ENCODE measurements at places on chromosomes 6 and 20. TPM values are rescaled to one million over a fixed set of nuclear protein-coding genes. Genes with fewer than 3 reads are reported as not detected.

The CDK5RAP1 gene
- 34.6 TPM for total RNA-seq

- peak overlapping the region; percentile 82 for H3K27ac ChIP-seq
- H3K4me1 ChIP-seq = peaks cover 7% of the 10 kb centered on the region
- H3K36me3 ChIP-seq = no peaks in the 10 kb centered on the region
Observed at GRCh38 chr6:127464881-127465459, 5.8 kb upstream of the KIAA0408 start.

DNA sequence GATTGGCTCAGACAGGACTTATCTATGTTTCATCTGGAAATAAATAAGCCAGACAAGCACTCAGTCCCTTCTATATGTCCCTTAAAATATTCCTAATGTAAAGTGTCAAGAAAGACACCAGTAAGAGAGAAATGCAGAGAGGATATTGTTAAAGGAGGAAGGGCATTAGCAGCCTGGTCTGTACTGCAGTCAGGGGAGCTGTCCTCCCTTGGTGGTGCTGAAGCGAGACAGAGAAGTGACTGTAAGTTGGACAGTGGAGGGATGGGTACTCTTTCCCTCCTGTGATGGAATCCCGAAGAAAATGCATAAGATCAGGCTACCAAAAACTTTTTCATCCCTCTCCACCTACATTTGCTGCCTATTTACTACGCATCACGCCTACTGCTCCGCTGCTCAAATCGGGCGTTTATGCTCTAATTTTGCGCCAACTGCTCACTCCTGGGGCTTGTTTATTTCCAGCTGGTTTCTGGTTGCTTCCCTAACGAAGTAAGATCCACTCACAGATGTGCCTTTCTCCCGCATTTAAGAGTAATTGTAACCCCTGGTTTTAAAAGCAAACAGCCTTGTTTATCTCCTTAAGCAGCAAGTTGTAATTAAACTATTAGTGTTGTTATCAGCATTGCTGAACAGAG lies 35.2 kb downstream of the PHACTR1 start:
- no peak overlapping the region for H3K27ac ChIP-seq
- H3K36me3 ChIP-seq = no peaks in the 10 kb centered on the region
- DNase-seq = no peak
- no peak overlapping the region for H3K4me3 ChIP-seq
- no peaks in the 10 kb centered on the region for H3K4me1 ChIP-seq
- H3K27me3 ChIP-seq = no peaks in the 10 kb centered on the region

GRCh38 chr6:131015630-131016263 lies 47.3 kb downstream of the EPB41L2 start:
- peak overlapping the region; percentile 55 for H3K27ac ChIP-seq
- peaks cover 9% of the 10 kb centered on the region for H3K4me1 ChIP-seq
- H3K27me3 ChIP-seq = no peaks in the 10 kb centered on the region
- DNase-seq = peak; percentile 31
- no peak overlapping the region for H3K4me3 ChIP-seq

- H3K4me1 ChIP-seq = peaks cover 17% of the 10 kb centered on the region
- H3K27ac ChIP-seq = peak overlapping the region; percentile 0
Observed at GRCh38 chr20:32466739-32467505, 108.8 kb downstream of the ASXL1 start.

The SNRPB gene
- 108 TPM for total RNA-seq

The ENPP5 gene
- not detected for total RNA-seq

GRCh38 chr6:141808662-141809061 lies 324.1 kb upstream of the GJE1 start:
- DNase-seq = no peak
- H3K27ac ChIP-seq = no peak overlapping the region
- H3K27me3 ChIP-seq = no peaks in the 10 kb centered on the region
- H3K36me3 ChIP-seq = no peaks in the 10 kb centered on the region
- no peak overlapping the region for H3K4me3 ChIP-seq

GRCh38 chr6:157830354-157831017 lies 7.4 kb downstream of the SNX9 start:
- no peak for DNase-seq
- no peak overlapping the region for H3K27ac ChIP-seq
- H3K4me1 ChIP-seq = peaks cover 10% of the 10 kb centered on the region
- no peaks in the 10 kb centered on the region for H3K27me3 ChIP-seq

The ADGRF5 gene
- total RNA-seq = 51.2 TPM

The ELOVL4 gene
- total RNA-seq = 11.2 TPM

DNA sequence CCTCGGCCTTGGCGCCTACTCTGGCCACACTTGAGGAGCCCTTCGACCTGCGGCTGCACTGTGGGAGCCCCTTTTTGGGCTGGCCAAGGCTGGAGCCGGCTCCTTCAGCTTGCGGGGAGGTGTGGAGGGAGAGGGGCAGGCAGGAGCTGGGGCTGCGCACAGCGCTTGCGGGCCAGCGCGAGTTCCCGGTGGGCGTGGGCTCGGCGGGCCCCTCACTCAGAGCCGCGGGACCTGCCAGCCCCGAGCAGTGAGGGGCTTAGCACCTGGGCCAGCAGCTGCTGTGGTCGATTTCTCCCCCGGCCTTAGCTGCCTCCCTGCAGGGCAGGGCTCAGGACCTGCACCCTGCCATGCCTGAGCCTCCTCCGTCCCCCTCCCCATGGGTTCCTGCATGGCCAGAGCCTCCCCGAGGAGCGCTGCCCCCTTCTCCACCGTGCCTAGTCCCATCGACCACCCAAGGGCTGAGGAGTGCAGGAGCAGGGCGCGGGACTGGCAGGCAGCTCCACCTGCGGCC lies 136.8 kb downstream of the EPHA7 start:
- H3K27ac ChIP-seq = no peak overlapping the region
- H3K4me3 ChIP-seq = no peak overlapping the region
- DNase-seq = no peak
- H3K4me1 ChIP-seq = no peaks in the 10 kb centered on the region
- no peaks in the 10 kb centered on the region for H3K36me3 ChIP-seq
- H3K27me3 ChIP-seq = no peaks in the 10 kb centered on the region

- no peak overlapping the region for H3K27ac ChIP-seq
- H3K4me3 ChIP-seq = no peak overlapping the region
- no peak for DNase-seq
- H3K27me3 ChIP-seq = no peaks in the 10 kb centered on the region
- H3K36me3 ChIP-seq = no peaks in the 10 kb centered on the region
Observed at GRCh38 chr20:64188091-64188490, 23.8 kb downstream of the MYT1 start.

DNA sequence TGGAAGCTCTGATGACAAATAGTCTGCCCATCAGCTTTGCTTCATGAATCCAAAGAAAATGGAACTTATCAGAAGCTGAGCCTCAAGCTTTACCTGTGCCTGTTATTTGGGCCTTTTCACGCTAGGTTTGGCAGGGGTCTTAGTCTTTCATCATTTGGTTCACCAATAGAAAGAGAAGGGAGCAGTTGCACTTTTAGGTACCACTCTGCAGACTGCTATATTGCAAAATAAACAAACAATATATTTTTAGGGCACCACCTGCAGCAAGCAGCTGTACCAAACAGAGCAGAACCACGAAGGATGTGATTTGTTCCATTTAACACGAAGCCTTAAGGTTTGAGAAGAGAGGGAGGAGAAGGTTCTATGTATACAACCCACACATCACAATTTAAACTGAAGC lies 291.4 kb upstream of the RNF217 start:
- no peak overlapping the region for H3K27ac ChIP-seq
- H3K27me3 ChIP-seq = no peaks in the 10 kb centered on the region

DNA sequence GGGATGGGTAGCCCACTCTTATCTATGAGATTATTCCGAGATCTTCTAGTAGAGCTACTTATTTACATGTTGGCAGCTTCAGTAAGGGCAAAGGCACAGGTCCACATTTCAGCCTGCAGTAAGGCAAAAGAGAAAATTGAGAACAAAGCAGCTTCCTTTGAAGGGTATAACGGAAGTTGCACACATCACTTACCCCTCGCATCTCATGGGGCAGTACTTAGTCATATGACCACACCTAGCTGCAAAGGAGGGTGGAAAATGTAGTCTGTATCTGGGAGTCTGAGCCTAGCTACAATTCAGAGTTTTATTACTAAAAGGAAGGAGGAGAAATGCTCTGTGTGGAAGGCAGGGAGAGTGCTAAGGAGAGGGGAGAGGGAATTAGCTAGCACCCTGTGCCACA lies 29.7 kb downstream of the SPACA1 start:
- no peak overlapping the region for H3K4me3 ChIP-seq
- H3K36me3 ChIP-seq = no peaks in the 10 kb centered on the region

Data from uterus (tissue), 4 donors.